ENCODE measurements at places on chromosomes 13 and 19. TPM values are rescaled to one million over a fixed set of nuclear protein-coding genes. Genes with fewer than 3 reads are reported as not detected.

DNA sequence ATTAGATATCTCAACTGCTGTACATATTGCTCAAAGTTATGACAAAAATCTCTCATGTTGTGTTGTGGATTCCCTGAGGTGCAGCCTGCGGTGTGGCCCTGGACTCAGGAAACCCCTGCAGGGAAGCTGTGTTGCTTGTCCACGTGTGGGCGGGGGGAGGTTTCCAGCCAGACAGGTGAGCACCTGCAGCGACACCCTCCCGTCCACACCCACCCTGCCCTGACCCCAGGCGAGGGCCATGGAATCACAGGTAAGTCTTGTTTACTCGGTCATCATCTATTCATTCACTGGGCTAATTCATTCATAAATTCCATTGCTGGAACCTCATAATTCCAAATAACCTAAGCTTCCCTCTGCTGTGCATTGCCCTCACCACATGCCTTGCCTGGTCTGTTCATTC lies 14.1 kb downstream of the PLPP2 start:
- no peak for DNase-seq

GRCh38 chr19:5478241-5478924 lies 23.2 kb downstream of the ZNRF4 start:
- DNase-seq: no peak

DNA sequence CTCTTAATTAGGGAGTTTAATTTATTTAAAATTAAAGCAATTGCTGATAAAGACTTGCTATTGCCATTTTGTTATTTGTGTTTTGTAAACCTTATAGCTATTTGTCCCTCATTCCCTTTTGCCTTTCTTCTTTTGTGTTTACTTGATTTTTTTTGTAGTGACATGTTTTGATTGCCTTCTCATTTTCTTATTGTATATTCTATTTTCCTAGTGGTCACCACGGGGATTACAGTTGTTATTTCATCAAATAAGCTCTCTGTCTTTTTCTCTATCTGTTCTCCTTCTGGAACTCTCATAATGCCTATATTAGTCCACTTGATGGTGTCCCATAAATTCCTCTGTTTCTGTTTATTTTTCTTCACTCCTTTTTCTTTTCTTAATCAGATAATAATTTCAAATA lies 64.4 kb upstream of the FRY start:
- no peak for DNase-seq

The TBXA2R gene
- total RNA-seq: 0.31 TPM

The SULT2B1 gene
- total RNA-seq: not detected

DNA sequence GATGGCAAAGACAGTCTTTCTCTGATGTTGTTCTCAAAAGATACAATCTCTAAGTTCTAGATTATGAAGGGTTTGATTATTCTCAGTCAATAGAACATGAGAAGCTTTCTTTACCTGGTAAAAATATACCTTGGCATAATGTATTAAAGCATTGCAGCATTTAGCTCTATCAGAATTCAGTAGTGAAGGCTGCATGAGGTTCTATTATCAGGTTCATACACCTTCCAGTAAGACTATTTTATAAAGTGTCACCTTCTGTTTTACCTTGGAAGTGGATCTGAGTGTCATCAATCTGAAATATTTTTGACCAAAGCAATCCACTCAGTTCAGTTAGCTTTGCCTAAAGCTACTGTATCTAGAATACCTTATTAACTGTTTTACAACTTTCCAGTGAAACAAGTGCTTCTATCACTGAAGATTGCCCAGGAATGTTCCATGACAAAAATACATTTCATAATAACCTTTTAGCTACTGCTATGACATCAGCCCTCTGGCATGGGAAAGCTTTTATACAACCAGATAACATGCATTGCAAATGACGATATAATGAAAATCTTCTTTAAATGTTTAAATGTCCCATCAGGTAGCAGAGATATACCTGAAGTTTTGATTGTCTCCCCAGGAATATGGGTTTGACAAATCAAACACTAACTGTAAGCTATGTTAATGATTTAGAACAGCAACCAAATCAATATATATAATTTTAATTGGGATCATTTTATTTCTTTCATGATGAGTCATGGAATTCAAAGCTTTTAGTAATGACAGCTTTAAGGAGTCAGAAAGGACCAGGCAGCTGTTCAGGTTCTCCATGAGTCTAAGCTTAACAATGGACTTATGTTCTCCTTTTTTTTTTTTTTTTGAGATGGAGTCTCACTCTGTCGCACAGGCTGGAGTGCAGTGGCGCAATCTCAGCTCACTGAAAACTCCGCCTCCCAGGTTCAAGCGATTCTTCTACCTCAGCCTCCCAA lies 72.2 kb downstream of the UFM1 start:
- DNase-seq: no peak

GRCh38 chr13:58495668-58496067 lies 864.1 kb downstream of the PCDH17 start:
- DNase-seq: no peak

The TEKTIP1 gene
- total RNA-seq: 1.8 TPM

The HAUS5 gene
- total RNA-seq: 43.1 TPM

The NKG7 gene
- 149 TPM for total RNA-seq

DNA sequence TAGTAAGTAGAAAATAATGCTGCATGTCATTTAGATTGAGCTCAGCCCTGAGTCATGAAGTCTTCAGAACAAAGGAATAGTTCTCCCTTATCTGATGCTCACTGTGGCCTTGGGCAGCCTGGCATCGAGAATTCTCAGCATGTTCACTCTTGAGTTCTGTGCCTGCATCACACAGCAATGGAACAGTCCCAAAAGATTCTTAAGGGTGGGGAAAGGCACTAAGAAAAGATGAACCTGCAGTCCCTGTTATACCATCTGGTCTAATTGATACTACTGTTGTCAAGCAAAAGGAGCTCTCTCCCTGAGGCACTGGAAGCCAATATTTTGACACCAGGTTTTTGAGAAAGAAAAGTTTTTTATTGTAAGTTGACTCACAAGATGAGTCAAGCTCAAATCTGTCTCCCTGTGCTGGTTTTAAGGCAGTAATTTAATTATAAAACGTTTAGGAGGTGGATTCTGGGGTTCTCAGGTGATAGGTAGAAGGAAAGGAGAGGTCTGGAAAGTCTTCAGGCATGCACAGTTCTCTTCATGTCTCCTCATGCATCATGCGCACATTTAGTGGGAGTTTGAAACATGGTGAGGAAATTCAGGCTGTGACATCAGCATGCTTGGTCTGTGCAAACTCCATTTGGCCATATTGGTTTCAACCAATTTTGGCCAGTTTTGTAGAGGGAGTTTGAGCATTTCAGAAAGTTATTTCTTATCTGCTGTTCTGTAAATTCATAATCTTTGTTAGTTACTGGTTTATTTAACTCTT lies 38.1 kb upstream of the ZNF766 start:
- DNase-seq: no peak

The NUCB1 gene
- 154 TPM for total RNA-seq

The PEG3 gene
- total RNA-seq: not detected

- no peak for DNase-seq
Measured at GRCh38 chr13:77389625-77390000, 62.7 kb upstream of the MYCBP2 start.

- no peak for DNase-seq
Measured at GRCh38 chr13:65343898-65344663, 1886.1 kb downstream of the PCDH9 start.

DNA sequence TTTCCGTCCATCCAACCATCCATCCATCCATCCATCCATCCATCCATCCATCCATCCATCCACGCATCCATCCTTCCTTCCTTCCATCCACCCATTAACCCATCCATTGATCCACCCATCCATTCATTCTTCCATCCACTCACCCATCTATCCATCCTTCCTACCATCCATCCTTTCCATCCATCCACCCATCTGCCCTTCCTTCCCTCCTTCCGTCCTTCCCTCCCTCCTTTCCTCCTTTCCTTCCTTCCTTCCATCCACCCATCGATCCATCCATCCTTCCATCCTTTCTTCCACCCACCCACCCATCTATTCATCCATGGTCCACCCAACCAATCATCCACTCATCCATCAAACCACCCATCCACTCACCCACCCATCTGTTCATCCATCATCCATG lies 70.1 kb downstream of the MLLT1 start:
- no peak for DNase-seq

All from activated CD4-positive, alpha-beta memory T cell treated with anti-CD3 and anti-CD28 coated beads for 36 hours (primary cell).